Fibroblast of skin of right biceps (primary cell): ENCODE measurements at places on chromosomes 11 and 22.
A peak's percentile ranks its signal among the peaks of the same experiment; 100 is the strongest.

GRCh38 chr11:110318638-110319404 is 22.4 kb upstream of the RDX start:
- no peak for DNase-seq

DNA sequence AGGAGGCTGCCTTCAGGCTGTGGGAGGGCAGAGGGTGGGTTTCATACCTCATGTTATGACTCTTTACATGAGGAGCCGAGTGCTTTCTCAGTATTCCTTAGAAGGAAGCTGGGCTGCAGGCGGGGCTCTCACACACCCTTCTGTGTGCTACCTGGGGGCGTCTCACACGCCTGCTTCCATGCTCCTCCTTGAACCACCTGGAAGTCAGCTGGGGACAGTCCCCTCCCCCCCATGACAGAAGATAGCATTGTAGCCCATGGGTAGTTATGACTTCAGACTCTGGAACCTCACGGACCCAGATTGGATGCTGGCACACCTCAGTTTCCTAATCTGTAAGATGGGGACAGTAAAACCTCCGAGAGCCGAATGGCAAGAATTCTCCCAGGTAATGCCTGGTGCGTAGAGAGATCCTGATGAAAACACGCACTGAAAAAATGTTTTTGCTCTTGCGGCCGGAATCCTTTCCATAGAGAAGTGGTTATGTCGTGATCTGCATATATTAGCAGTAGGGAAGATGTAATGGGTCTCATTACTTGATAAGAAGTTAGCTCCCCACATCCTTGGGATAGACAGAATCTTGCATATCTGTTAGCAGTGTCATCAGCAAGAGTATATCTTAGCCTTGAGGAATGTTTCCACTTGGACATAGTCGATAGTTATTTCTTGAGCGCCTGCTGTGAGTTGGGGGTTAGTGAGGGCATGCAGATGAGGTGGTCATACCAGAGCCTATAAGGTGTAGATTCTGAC is 4.9 kb downstream of the DAGLA start:
- peak; percentile 34 for DNase-seq

- DNase-seq: no peak
Measured at GRCh38 chr22:38967451-38968450, 10.3 kb downstream of the APOBEC3A start.

DNA sequence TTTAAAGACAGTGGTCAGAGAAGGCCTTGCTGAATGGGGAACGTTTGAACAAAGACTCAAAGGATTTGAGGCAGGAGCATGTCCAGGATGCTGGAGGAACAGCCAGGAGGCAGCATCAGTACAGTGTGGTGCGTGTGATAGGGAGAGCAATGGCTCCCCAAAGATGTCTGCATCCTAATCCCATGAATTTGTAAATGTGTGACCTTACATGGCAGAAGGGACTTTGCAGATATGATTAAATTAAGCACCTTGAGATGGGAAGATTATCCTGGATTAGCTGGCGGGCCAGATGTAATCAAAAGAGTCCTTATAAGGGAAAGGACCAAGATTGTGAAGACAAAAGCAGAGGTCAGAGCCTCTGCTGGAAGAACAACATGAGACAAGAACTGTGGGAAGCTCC is 24.6 kb upstream of the FAT3 start:
- DNase-seq: no peak

DNA sequence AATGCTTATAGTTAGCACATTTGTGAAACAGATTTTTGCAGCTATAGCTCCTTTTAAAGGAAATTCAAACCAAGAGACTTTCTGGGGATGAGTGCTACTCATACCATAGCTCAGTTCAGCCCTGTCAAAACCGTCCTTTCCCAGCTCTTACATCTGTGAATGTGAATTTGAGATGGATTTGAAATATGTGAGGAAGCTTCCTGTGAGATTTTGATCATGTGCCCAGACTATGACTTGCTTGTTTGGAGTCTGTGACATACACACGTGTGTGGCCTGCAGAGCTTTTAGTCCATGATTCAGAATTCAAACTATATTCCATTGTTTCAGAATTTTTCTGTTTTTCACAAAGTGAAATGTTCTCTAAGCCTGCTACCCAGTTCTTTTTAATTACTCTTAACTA is 4.4 kb upstream of the MMP1 start:
- peak; percentile 97 for DNase-seq

GRCh38 chr11:126878913-126879482 is 121.6 kb downstream of the KIRREL3 start:
- no peak for DNase-seq

GRCh38 chr11:17277024-17277584 is 565 bp downstream of the NUCB2 start:
- peak; percentile 53 for DNase-seq

- peak; percentile 99 for DNase-seq
Measured at GRCh38 chr11:62545437-62546243, 966 bp downstream of the AHNAK start.

GRCh38 chr11:41996533-41996932 is 537.1 kb upstream of the LRRC4C start:
- peak; percentile 68 for DNase-seq

GRCh38 chr11:95919514-95919913 is 4.4 kb downstream of the MTMR2 start:
- no peak for DNase-seq

GRCh38 chr22:17782621-17783020 is 8.4 kb upstream of the BID start:
- no peak for DNase-seq

- no peak for DNase-seq
Measured at GRCh38 chr11:129734654-129735053, 81.0 kb upstream of the TMEM45B start.

GRCh38 chr11:67472882-67473281 is 3.8 kb upstream of the TMEM134 start:
- DNase-seq: no peak

DNA sequence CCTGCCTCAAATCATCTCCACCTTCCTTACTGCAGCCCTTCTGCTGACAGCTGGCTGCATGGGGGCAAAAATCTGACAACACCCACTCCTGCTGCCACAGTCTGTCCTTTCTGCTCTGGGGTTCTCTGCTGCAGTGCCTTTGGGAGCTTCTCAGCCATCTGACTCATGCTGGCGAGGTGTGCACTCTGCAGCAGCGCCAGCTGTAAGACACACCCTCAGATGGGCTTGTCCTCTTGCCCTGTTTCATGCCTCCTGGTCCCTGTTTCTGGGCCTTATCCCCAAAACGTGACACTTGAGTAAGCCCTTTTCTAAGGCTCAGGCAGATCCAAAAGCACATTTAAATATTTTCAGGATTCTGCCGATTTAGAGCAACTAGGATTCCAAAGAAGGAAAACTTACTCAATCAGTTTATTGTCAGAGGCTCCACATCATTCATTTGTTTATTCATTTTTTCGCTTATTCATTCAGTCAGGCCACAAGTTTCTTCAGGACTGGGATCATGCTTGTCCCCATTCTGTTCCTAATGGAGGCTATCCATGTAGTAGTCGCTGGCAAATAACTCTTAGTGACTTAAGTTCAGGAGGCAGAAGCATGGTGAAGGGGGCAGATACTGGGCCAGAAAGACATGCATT is 60.2 kb downstream of the SMIM38 start:
- DNase-seq: no peak

GRCh38 chr11:129375751-129376657 is at the start of gene BARX2:
Gene BARX2 (plus strand): TSS chr11:129375848. CDS start chr11:129376036, 188 bp downstream.
- DNase-seq: peak; percentile 58

GRCh38 chr11:66641834-66642233 is 3.3 kb downstream of the RBM4 start:
- DNase-seq: peak; percentile 35

DNA sequence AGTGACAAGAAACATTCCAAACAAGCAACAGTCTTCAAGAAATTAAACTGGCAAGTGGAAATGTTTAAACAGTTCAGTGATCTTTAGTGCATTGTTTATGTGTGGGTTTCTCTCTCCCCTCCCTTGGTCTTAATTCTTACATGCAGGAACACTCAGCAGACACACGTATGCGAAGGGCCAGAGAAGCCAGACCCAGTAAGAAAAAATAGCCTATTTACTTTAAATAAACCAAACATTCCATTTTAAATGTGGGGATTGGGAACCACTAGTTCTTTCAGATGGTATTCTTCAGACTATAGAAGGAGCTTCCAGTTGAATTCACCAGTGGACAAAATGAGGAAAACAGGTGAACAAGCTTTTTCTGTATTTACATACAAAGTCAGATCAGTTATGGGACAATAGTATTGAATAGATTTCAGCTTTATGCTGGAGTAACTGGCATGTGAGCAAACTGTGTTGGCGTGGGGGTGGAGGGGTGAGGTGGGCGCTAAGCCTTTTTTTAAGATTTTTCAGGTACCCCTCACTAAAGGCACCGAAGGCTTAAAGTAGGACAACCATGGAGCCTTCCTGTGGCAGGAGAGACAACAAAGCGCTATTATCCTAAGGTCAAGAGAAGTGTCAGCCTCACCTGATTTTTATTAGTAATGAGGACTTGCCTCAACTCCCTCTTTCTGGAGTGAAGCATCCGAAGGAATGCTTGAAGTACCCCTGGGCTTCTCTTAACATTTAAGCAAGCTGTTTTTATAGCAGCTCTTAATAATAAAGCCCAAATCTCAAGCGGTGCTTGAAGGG is 6.0 kb downstream of the MALAT1 start:
- peak; percentile 19 for DNase-seq

DNA sequence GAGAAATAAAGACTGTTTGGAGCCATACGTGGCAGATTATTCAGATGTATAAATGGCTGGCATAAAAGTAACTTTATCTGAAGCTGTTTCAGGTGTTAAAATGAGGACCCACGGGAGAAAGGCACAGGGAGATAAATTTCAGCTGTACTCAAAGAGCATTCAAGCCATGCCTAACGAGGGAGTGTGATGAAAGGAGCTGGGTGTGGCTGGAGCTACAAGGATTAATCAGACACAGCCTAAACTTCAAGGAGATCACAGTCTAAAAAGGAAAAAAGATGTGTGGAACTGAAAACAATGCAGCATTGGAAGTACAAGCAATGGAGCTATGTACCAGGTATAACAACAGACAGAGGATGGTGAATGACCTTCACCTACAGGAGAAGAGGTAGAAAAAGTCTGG is 120.8 kb upstream of the APOA1 start:
- DNase-seq: no peak

DNA sequence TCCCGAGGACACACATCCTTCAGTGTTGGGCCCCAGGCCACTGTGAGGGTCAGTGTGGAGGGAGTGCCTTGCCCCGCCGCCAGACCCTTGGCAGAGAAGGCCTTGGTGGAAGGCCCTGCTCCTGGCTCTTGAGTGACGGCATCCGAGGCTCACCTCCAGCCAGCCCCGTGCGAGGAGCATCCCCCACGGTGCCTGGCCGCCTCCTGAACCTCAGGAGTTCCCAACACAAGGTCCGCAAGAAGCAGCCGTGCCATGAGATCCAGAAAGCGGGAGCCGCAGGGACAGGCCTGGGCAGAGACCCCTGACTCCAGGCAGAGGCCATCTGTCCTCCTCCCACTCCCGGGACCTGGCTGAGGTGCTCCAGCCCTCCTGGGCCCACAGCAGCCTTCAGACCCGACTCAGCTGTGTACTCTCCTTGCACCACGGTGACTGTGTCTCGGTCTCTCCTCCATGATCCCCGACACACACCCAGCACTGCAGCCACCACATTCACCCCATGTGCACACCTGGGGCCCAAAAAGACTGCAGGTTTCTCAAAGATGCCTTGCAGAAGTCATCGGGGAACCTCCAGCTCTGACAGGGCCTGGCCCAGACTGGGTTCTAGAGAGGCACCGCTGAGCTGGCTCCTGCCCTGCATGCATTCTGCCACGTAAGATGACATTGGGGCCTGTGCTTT is 870.2 kb downstream of the BRD1 start:
- no peak for DNase-seq

- peak; percentile 31 for DNase-seq
Measured at GRCh38 chr11:118434553-118435289, 1.6 kb upstream of the KMT2A start.

DNA sequence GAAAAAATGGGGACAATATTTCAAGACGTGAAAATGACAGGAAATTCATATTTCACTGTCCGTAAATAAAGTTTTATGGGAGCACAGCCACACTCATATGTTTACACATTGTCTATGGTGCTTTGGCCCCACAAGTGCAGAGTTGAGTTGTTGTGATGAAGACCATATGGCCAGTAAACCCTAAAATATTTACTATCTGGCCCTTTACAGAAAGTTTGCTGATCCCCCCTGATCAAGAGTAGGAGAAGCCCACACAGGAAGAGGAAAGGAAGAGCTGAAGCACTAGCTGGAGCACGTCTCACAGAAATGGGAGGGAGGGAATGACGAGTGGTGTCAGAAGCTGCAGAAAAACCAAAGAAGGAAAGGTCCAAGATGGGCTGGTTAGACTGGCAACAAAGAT is 78.8 kb downstream of the TNRC6B start:
- DNase-seq: no peak

- DNase-seq: no peak
Measured at GRCh38 chr11:69414773-69415187, 66.7 kb upstream of the LINC01488 start.

- no peak for DNase-seq
Measured at GRCh38 chr11:109972181-109972715, 120.9 kb upstream of the ZC3H12C start.

GRCh38 chr11:8959546-8960166 is 4.6 kb downstream of the TMEM9B start:
- peak; percentile 71 for DNase-seq

GRCh38 chr22:38437416-38437815 is 17.6 kb downstream of the KCNJ4 start:
- DNase-seq: no peak
